ENCODE measurements at places on chromosomes 16 and 17.

DNA sequence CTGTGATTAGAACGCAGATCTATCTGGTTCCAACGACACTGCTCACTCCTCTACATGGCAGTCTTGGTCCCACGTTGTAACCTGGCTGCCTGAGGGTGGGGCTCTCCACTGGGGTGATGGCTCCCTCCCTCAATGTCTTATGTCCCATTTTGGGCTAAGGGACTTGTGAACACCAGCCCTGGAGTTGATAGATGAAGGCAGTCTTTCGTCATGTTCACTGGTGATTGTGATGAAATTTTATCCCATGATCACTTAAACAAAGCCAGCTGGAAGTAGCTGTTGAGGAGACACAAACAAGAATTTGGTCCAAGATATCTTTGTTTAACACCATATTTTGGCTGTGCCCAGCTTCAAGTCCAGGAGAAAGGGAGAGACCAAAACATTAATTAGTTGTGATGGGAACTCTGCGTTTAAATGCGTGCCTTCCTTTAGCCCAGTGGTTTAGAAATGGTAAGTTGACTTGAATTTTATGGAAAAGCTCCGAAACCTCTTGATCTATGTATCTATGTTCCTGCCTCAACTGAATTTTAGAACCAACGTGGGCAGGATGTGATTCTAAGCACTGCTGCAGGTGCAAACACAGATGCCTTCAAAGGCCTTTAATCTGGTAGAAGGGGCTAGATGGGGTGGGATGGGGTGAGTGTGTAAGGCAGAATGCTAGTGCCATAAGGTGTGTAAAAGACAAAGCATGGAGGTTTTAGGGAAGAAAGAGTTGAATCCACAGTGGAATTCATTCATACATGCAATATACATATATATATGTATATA lies 186.8 kb upstream of the IRX3 start:
- no peak for DNase-seq

- no peak for DNase-seq
Measured at GRCh38 chr17:51820252-51820651, 338.3 kb downstream of the CA10 start.

- no peak for DNase-seq
Measured at GRCh38 chr17:19723964-19724363, 7.6 kb upstream of the SLC47A2 start.

DNA sequence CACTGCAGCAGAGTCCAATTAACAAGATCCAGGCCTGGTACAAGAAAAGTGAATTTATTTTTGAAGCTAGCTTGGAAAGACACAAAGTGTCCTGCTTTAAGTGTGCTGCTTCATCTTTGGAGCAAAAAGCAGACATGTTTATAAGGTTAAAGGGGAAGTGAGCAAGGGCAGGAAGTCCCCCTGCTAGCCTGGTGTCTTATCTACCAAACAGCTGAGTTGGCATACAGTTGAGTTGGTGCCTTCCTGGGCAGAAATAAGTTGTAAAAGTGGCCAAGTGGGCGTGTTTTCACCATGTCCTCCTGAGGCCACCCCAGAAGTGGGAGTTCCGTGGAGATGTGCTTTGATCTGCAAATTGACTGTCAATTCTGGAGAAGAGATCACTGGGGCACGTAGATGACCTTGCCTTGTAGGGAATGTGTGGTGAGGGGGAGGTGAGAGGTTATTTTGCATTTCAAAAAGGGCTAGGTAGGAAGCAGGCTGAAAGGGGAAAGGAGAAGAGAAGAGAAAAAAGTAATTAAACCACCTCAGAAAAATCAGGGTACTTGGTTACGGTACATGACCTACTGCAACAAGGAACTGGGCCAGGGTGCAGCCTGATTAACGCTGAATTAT lies 38.3 kb upstream of the HSBP1 start:
- DNase-seq = no peak

DNA sequence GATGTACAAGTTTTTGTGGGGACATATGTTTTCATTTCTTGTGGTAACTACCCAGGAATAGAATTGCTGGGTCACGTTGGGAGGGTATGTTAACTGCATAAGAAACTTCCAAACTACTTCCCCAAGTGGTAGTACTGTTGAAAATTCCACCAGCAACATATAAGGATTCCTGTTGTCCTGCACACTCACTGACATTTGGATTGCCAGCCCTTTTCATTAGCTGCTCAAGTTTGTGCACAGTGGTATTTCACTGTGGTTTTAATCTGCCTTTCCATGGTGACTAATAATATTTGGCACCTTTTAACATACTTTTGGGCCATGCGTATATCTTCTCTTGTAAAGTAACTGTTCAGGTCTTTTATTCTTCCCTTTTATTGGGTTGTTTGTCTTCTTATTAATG lies 103.3 kb downstream of the GNAO1 start:
- DNase-seq = no peak

- no peak for DNase-seq
Measured at GRCh38 chr16:88938777-88939244, 38.2 kb downstream of the CBFA2T3 start.

DNA sequence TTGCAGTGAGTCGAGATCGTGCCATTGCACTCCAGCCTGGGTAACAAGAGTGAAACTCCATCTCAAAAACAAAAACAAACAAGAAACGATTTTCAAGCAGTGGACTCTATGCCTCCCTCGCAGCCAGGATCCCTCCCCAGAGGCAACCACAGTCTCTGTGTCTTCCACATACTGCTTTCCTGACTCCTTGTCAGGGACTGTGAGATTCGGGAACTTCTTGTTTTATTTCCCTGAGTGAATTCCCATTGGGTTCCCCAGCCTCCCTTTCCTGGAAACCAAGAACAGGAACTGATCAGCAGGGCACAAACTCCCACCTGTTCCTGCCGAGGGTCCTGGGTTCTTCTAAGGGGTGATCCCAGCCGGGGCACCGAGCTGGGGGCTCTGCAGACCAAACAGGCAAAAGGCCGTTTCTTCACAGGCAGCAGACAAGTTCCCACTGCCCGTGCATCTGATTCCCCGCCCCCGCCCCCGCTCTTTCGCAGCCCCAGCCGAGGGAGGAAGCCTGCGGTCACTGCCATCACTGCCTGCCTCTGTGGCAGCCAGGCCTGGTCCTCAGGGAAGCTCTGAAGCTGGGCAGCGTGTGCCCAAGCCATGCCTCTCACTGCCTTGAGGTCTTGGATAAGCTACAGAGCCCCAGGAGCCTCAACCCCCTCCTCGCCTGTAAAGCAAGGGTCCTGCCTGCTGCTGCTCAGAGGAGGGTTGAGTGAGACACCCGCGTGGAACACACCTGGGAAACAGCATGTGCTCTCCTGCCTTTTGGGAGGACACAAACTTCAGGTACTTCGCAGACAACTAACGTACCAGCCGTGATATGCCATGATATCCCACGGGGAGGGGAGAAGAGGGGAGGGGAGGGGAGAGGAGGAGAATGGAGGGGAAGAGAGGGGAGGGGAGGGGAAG lies 5.5 kb upstream of the PIEZO1 start:
- peak; percentile 53 for DNase-seq

DNA sequence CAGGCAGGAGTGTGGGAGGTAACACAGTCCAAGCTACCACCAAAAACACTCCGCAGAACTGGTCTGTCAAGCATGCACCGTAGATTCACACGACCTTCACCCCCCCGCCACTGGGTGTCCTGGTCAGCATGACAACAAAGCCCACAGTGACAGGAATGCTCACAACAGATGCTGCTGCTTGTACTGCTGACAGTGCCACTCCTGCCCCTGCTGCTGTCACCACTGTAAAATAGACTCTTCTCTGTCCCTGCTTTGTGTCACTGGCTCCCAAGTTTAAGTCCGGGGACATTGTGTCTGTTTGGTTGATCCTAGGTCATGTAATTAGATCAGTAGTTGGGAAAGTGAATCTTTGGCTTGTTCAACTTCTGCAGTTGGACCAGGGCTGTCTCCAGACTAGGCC lies 7.0 kb upstream of the ODF4 start:
- no peak for DNase-seq

- DNase-seq = no peak
Measured at GRCh38 chr17:2034157-2034556, 4.2 kb downstream of the DPH1 start.

DNA sequence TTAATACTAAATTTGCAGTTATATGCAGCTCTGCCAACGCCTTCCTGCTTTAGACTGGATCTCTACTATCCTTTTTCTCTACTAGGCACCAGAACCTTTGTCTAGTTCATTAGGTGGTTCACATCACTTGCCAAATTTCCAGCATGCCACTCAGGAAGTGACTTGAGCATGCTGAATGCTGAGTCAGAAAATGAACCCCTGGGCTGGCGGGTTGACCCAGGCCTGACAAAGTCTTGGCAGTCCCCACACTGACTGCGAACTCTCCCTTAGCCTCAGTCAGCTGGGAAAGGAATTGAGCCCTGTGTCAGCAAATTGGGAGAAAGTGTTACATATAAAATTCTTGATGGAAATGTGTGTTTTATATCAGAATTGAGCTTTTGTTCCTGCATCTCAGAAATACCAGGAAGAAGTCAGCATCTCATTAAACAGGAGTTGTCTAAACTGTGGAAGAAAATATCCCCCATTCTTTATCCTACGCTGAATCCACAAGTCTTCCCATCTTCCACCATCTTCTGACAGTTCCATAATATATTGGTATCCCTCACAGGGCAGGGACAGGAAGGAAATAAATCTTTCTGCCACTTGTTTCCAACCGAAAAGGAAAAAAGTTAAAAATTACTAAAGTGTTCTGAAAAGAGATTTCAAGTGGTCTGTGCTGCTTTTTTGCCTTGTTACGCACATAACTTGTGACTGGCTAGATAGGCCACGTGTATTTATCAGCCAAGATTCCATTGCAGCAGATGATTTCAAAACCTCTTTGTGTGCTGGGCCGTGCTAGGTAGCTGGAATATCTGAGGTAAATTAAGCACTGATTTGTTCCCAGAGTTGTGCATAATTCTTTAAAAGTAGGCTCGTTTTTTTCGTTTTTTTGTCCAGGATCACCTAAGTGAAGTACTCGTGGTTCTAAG lies 16.7 kb upstream of the SLC12A3 start:
- DNase-seq = no peak

DNA sequence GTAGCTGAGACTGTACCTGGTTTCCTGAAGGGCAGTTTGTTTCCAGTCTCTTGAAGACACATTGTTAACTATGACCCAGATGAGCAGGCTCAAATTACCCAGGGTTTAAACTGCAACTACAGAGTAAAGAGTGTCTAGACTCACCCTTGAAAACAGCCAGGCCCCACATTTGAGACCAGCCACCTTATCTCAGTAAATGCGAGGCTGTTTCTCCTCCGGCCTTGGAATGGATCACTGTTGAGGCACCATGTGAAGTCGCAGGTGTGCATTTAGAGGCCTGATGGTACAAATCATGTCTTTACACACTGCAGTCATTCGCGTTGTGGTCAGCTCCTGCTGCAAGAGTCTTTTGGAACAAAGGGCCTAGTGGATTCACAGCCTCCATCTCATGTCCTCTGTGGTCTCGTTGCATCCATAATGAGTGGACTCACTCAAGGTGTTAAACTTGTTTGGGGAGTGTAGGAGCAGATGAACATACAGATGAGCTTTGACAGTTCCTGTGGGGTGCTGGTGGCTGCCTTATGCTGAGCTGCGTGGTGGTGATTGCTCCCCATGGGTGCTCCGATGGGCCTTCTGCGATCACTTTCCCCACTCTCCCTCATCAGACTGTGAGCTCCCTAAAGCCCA lies 18.5 kb upstream of the N4BP1 start:
- DNase-seq = no peak

DNA sequence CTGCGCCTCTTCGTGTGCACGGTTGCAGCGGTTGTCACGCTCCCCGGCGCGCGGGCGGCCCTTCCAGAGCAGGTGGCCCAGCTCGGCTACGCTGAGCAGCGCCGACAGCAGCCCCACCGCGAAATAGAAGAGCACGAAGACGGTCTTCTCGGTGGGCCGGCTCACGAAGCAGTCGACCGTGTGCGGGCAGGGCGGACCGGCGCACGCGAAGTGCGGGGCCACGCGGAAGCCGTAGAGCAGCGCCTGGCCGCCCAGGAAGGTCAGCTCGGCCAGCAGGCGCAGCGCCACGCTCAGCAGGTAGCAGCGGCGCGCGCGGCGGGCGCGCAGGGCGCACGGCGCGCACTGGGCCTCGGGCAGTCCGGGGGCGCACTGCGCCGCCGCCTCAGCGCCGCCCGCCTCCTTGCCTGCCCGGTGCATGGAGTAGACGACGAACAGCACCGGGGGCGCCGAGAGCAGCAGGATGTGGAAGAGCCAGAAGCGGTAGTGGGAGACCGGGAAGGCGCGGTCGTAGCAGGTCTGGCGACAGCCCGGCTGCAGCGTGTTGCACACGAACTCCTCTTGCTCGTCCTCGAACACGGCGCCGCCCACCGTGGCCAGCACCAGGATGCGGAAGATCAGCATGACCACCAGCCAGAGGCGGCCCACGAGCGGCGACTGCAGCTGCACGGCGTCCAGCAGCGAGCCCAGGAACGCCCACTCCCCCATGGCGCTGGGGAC lies 1.3 kb downstream of the GJD3 start:
- peak; percentile 35 for DNase-seq

GRCh38 chr17:36823850-36824677 lies 113.2 kb upstream of the LHX1 start:
- DNase-seq = no peak

All from activated CD4-positive, alpha-beta T cell treated with anti-CD3 and anti-CD28 coated beads, Interleukin-2, amount 50 U/mL, for 1 hour (primary cell).